C1 segment of cervical spinal cord (tissue), 14 donors: ENCODE measurements at places on chromosomes 5 and 9.

- DNase-seq, result no peak
Measured at GRCh38 chr5:83548581-83548980, 77.0 kb downstream of the VCAN start.

DNA sequence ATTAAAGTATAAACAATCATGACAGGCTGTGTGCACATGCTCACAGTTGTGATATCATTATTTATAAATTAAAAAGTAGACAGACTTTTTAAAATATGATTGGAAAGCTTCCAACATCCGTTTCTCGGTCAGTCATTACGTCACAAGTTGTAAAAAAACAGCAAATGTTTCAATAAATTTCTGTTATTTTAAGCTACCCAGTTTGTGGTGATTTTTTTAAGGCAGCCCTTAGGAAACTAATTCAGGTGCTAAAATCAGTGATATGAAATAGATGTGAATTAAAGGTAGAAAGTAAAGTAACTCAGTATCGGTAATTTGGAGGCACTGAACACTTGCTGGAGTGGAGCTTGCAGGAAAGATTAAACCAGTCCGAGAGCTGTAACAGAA is 1.2 kb downstream of the CCNH start:
- DNase-seq, result no peak

- DNase-seq, result no peak
Measured at GRCh38 chr5:133284306-133284705, 232.5 kb downstream of the HSPA4 start.

DNA sequence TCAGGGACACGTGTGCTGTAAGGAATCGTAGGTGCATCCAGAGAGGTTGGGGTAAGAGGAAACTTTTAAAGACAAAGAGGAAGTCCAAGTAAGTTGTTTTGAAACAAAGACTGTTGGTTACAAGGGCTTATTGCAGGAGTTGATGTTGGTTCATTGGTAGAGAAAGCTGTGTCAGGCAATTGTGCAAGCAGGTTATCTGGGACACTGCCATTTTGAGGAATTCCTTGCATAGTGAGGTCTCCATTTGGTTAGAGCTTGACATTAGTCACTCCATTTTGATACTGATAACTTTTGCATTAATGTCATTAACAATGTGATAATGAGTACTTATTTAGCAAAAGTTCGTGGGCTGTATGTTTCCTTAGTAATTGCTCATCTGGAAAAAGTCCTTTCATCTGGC is 24.9 kb downstream of the CNOT6 start:
- no peak for DNase-seq

GRCh38 chr9:6113312-6113711 is 97.9 kb upstream of the RANBP6 start:
- no peak for DNase-seq

DNA sequence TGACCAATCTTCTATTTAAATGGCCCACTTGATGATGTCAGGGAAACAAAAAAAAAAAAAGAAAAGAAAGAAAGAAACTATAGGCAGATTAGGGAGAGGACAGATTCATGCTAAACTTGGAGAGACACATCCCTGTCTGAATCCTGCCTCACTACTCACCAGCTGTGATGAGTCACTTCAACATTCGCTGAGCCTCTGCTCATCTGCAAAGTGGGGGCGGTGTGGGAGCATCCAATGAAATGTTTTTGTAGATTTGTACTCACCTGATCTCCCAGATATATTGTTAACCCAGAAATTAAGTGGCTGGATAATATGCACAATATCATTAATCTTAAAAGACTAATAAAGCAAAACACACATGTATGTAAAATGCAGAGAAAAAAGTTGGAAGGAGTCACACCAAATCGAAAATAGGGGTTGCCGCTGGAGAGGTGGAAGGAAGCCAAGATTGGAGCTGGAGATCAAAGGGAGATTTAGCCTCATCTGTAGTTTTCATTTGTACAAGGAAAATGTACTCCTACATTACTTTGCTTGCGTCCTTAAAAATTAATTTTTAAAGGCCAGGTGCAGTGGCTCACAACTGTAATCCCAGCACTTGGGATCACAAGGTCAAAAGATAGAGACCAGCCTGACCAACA is 17.0 kb upstream of the ERGIC1 start:
- no peak for DNase-seq

- no peak for DNase-seq
Measured at GRCh38 chr5:137565450-137565849, 66.3 kb upstream of the SPOCK1 start.

DNA sequence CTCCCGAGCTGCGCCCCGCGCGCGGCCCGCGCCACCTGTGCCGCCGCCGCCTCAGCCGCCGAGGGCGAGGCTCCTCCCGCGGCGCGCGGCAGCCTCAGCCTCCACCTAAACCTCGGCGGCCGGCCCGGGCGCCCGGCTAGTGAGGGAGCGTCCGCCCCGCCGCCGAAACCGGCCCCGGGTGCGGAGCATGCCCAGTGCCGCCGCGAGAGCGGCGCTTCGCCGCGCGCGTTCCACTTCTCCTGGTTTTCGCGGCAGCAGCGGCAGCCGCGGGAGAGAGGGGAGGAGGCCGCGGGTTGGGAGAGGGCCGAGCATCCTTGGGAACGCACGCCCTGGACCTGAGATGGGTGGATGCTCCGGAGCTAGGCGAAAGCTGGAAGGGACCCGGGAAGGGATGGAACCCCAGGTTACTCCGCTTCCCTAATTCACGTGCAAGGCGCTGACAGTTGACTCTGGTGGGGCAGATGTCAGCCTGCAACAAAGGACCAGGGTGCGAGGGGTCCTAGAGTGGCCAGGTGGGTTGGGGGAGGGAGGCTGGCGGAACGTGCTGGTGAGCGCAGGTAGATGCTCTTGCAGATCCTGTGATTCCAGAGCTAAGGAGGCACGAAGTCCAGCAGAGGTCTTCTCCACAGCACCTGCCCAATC is at the start of gene CTNND2:
TSS of gene CTNND2 (minus strand) at position 182 of the 642 bp plus-strand sequence. CDS start 593 bp downstream, outside the sequence.
- peak; percentile 77 for DNase-seq

GRCh38 chr5:33997331-33997983 is 10.4 kb downstream of the AMACR start:
- DNase-seq, result peak; percentile 46

GRCh38 chr5:14594378-14595074 is 12.9 kb downstream of the OTULINL start:
- no peak for DNase-seq

DNA sequence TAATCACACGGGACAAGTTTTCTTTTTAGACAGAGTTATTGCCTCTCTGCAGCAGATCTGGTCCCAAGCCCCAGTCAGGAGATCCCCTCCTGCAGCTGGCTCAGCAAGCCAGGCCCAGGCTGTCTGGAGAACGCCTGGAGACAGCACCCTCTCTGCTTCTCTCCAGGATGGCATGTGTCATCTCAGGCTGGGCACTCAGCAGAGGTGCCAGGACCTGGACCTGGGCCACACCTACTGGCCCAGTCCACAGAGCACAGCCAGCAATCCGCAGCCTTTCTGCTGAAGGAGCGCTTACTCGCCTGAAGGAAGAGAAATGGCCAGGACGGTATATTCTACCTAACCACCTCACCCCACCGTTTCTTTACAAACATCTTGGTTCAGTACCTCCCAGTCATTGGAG is 4.7 kb upstream of the TBC1D9B start:
- no peak for DNase-seq

- no peak for DNase-seq
Measured at GRCh38 chr9:107176436-107177151, 106.5 kb upstream of the RAD23B start.

DNA sequence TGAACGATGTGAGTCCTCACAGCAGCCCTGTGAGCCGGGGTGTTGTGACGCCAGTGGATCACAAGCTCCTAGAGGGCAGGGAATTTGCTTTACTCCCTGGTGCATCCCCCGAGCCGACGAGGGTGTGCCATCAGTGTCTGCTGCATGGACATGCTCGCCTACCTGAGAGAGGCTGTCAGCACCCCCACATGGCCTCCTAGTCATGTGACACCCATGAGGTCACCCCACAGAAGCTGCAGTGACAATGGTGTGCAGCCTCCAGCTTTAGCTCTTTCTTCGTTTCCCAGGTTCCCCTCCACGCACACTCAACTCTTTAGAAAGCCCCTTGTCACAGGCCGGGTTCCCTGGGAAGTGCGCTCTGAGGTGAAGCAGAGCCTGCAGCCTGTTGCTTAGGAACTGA is 19.8 kb upstream of the GABBR2 start:
- DNase-seq, result no peak

DNA sequence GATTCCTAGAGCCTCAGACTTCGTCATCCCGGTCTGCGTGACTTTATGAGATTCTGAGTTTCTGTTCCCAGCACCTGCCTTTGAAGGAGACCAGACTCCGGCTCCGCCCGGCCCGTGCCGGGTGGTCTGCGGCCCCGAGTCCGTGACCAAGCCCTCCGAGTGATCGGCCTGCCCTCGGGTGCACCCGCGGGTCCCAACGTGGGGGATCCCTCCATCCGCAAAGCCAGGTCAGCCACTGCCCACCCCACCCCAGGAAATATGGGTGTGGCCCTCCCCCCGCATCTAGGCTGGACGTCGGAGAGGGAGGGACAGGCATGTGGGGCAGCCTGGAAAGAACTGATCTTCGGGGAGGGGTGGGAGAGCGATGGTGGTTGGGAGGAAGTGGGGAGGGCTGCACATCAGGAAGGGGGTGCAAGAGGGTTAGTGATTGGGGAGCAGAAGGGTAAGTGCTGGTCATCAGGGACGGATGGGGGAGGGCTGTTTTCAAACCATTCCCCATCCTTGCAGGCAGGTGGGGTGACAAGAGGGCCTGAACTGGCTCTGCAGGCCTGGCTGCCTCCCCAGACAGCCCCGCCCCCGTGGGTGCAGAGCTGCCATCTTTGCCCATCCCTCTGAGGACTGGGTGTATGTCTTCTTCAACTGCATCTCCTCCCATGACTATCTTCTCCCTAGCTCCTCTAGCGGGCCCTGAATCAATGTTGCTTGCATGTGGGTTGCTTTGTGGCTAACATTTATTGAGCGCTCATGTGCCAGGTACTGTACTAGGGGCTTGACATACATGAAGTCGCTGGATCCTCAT is 747 bp downstream of the LRSAM1 start:
- peak; percentile 39 for DNase-seq

DNA sequence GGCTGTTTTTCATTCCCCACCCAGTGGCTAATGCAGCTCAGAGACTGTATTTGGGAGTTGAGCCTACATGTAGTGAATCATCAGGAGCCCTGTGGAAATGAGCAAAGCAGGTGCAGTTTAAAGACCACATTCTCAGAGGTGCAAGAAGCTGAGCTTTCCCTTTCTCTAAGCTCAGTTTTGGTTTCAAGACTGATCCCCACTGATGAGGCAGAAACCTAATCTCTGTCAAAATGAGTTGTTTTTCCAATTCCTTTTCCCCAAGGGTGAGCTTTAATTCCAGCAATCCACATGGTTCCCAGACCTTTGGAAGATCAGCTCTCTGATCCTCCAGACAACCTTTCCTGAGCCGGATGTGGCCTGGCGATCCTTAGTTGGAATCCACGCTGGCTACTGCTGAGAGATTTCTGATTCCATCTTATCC is 420.5 kb downstream of the EBF1 start:
- DNase-seq, result no peak

GRCh38 chr9:123894822-123895221 is 35.1 kb downstream of the DENND1A start:
- no peak for DNase-seq

DNA sequence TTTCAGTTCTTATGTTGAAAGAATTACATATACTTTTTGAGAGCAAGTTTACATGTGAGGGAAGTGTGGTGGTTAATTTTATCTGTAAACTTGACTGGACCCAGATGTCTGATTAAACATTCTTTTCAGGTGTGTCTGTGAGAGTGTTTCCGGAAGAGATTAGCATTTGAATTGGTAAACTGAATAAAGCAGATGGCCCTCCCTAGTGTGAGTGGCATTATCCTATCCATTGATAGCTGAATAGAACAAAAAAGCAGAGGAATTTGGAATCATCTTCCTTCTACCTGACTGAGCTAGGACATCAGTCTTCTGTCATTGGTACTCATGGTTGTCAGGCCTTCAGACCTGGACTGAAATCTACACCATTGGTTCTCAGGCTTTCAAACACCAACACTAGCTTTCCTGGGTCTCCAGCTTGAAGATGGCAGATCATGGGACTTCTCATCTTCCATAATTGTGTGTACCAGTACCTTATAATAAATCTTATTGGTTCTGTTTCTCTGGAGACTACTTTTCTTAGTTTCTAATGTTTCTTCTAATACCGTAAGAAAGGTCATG is 36.6 kb downstream of the NREP start:
- no peak for DNase-seq

DNA sequence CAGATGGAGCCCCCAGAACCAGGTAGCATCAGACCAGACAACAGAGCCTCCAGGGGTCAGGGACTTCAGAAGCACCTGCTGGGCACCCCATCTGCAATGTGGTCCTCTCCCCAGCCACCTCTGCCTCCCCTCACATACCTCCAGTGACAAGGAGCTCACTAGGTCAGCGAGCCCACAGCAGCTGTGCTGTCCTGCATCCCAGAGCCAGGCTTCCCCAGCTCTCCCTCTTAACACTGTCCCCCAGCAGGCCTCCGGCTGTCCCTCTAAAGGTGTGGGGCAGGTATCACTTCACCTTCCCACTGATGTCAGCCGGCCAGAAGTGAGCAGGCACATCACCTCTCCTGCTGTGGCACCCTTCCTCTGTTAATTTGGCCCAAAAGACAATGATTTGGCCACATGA is 83.6 kb downstream of the LMX1B start:
- no peak for DNase-seq

- DNase-seq, result no peak
Measured at GRCh38 chr9:70475211-70475610, 60.8 kb upstream of the KLF9 start.

DNA sequence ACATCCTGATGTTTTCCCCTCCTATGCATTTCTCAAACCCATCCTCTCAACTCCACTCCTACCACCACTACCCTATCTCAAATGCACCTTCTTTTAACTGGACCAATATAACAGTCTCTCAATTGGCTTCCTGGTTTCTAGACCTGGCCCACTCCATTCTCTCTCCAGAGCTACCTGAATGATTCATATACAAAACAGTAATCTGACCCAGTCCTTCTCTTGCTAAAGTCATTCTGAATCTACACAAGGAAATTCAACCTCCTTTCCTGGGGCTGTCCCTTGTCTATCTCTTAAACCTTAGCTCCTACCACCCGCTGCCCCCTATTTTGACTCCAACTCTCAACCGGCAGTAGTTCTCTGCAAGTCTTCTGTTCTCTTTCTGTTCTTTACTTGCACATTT is 97.2 kb downstream of the PCSK1 start:
- DNase-seq, result no peak

GRCh38 chr9:90019626-90020025 is 414.8 kb downstream of the GADD45G start:
- no peak for DNase-seq

GRCh38 chr9:100213730-100214477 is 114.9 kb downstream of the INVS start:
- DNase-seq, result no peak

GRCh38 chr5:75322066-75322465 is 15.0 kb upstream of the HMGCR start:
- DNase-seq, result no peak

- no peak for DNase-seq
Measured at GRCh38 chr5:81853030-81853357, 102.1 kb upstream of the SSBP2 start.

GRCh38 chr5:94694671-94695070 is 76.2 kb downstream of the SLF1 start:
- no peak for DNase-seq

DNA sequence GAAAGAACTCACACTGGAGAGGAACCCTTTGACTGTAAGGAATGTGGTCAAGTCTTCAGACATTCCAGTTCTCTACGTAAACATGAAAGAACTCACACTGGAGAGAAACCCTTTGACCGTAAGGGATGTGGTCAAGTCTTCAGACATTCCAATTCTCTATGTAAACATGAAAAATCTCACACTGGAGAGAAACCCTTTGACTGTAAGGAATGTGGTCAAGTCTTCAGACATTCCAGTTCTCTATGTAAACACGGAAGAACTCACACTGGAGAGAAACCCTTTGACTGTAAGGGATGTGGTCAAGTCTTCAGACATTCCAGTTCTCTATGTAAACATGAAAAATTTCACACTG is 32.6 kb downstream of the MAPK9 start:
- DNase-seq, result no peak
